DMS 273 treated with DMSO at 0.1 percent for 48 hours (cell line): ENCODE measurements at places on chromosomes 2 and 18.

- no peak for DNase-seq
These were observed 182.2 kb downstream of the ARHGAP15 start for GRCh38 chr2:143311426-143311825.

GRCh38 chr2:125471963-125472362, 1184.0 kb upstream of the GYPC start:
- no peak for DNase-seq

GRCh38 chr2:773256-774160, 96.3 kb upstream of the TMEM18 start:
- DNase-seq: no peak

DNA sequence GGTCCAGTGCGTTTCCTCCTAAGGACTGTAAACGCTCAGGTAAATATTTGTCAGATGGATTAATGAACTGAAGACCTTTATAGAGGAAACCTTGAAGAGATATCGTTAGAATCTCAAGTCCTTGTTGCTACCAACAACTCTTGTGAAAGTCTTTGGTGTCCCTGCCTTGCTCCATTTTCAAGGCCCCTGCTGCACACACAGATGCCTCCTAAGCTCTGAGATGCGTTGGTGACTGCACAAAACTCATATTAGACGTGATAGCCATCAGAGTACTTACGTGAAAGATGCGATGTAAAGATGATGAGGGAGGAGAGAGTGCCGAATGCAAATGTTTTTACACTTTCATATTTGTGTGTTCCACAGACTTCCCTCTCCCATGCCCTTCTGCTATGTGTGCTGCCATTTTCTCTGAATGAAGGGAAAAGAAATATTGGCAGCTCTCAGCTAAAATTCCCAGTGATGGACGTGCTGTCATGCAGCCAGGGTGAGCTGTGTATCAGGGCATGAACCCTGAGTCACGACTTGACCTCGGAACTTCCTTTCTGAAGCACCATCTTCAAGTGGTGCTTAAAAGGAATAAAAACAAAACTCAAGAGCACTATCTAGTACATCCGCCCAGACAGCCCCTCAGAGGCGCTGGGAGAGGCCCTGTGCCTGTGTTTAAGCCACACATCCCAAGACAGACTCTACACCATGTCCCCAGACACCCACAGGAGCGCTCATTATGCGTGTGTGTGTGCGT, 117.4 kb downstream of the FAM210A start:
- no peak for DNase-seq

- no peak for DNase-seq
These were observed 50.4 kb upstream of the AFF3 start for GRCh38 chr2:100192825-100193224.

DNA sequence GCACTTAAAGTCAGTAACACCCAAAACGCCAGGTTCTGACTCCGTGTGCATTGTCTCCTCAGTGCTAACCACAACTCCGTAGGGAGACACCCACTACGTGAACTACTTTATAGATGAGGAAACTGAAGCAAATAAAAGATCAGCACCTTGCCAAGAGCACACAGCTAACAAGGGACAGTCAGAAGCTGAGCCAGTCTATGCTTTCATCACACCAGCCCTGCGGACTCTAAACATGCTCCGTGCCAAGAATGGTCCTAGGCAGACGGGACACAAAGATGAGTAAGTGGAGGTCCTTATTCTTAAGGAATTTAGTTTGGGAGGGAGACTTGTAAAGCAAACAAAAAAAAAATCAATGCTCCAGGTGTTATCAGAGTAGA, 9.6 kb downstream of the MBOAT2 start:
- no peak for DNase-seq

DNA sequence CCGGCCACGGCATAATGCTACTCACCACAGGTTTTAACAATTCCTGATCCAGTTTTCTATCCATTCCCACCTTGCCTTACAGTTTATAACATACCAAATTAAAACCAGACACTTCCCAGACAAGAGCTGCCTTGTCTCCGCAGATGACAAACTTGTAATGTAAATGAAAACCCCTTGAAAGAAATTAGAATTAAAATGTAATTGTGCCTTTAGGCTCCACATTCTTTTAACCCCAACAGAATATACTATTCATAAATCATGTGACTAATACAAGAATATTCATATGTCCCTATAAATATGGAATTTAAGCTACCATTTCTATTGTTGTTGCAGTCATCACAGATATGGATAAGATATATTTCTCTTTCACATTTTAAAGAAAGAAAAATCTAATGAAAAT, 69.9 kb upstream of the ZBTB14 start:
- DNase-seq: no peak

DNA sequence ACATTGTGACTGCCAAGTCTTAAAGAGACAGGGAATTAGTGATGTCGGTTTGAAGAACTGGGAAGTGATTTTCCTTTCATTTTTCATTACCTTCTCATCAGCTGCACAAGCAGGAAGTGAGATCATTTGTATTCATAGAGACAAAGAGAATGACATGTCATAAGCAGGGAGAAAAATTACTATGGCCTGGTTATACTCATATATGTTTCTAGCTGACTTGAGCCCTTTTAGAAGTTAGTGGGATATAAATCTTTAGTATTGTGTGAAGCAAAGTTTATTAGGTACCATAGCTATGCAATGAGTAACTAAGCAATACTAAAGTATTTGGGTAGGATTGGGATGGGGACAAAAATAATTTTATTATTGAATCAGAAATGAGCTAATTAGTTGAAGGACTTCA, 284.1 kb downstream of the PID1 start:
- DNase-seq: no peak

GRCh38 chr2:238162846-238163441, 4.2 kb downstream of the ERFE start:
- DNase-seq: no peak

DNA sequence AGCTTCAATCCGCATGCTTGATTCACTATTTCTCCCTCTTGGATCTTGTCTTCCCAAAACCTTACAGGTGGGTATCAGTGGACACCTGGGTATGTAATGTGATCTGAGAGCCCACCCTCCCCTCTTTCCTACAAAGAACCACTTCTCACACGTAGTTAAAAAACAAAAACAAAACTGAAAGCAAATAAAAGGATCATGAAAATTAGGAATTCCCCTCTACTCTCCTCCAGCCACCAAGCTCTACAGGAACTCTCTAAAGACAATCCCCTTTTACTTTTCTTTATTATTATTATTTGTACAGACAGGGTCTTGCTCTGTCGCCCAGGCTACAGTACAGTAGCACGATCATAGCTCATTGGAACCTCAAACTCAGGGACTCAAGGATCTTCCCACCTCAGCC, 40.8 kb upstream of the MYO1B start:
- no peak for DNase-seq

DNA sequence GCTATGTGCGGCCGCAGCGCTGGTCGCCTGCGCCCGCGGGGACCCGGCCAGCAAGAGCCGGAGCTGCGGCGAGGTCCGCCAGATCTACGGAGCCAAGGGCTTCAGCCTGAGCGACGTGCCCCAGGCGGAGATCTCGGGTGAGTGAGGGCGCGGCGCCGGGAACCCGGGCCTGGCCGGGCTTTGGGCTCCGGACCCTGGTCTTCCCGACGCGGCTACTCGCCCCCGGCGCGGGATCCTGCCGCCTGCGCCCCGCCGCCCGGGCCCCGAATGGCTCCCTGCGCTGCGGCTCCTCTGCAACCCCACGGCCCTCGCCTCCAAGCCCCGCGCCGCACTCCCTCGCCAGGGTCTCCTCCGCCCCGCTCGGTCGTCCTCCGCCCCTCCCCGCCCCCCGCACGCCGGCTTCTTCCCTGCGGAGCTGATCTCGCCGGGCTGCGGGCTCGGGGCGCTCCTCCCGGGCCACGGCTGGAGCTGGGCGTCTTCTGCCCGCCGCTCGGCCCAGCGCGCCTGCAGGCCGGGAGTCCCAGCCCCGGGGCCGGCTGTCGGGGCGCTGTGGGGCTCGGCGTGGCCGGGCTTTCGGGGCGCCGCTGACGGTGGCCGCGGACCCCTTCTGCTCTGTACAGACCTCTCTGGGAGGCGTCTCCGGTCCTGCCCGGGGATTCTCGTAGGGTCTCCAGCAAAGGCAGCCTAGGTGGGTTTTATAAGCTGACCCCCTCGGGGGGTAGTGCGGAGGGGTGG, 652 bp downstream of the GPC1 start:
- DNase-seq: no peak

DNA sequence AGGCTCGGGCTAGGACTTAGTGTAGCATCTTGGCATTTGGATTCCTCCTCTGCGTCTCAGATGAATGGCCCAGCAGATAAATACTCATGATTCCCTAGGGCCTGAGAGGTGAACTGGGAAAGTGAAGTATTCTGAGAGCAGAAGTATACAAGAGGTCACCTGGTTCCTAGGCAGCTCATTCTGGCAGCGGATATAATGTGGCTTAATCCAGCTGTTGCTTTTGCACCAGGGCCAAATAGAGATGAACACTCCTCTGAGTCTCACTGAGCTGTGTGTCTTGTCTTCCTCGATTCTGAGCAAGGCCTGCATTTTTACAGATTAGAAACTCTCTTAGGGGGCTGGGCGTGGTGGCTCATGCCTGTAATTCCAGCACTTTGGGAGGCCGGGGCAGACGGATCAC, 196.1 kb downstream of the SLC4A3 start:
- no peak for DNase-seq

DNA sequence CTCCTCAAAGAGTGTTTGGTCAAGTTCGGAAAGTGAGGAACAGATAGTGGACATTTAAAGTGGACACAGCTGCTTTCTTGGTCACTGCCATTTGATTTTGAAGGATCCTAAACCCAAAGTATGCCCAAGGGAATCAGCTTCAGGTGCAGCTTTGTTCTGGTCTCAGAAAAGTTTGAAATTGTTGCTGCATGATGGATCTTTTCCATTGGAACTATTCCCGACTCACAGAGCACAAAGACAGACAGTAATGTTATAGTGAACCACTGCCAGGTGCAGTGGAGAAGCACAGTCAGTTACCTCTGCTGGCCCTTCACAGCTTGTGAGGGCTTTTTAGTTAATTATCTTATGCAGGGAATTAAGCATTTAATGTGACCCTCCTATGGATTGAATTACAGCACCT, 301.7 kb downstream of the PHLPP1 start:
- DNase-seq: no peak

DNA sequence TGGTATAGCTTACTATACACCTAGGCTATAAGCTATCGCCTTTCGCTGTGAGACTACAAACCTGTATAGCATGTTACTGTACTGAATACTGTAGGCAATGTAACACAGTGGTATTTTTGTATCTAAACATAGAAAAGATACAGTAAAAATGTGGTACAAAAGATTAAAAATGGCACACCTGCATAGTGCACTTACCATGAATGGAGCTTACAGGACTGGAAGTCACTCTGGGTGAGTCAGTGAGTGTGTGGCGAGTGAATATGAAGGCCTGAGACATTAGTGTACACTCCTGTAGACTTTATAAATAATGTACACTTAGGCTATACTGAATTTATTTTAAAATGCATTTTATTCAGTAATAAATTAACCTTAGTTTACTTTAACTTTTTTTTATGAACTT, 258.2 kb upstream of the SP5 start:
- no peak for DNase-seq

GRCh38 chr2:109402180-109402579, 211.6 kb downstream of the SEPTIN10 start:
- DNase-seq: no peak

DNA sequence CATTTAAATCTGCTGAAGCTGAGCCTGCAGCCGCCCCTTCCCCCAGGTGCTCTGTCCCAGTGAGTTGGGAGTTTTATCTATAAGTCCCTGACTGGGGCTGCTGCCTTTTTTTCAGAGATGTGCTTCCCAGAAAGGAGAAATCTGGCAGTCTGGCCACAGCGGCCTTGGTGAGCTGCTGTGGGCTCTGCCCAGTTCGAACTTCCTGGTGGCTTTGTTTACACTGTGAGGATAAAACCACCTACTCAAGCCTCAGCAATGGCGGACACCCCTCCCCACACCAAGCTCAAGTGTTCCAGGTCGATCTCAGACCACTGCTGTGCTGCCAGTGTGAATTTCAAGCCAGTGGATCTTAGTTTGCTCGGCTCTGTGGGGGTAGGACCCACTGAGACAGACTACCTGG, 97.3 kb downstream of the ACAA2 start:
- DNase-seq: no peak

GRCh38 chr2:37707393-37707792, 36.0 kb upstream of the CDC42EP3 start:
- no peak for DNase-seq

DNA sequence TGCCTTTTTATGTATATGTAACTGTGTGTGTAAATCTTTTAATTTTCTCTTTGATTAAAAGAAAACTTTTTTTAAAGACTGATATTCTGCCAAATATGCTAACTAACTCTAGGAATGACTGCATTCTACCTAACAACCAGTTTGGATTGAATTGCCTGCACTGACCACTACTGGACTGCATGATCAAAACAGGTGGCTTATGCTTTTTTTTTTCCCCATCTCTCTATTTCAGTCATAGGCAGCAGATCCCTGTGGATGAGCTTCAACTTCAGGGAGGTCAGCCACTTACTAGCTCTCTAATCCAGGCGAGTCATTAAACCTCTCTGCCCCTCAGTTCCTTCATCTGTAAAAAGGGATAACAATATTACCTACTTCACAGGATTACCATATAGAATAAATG, 138.6 kb upstream of the SERTAD2 start:
- DNase-seq: no peak

DNA sequence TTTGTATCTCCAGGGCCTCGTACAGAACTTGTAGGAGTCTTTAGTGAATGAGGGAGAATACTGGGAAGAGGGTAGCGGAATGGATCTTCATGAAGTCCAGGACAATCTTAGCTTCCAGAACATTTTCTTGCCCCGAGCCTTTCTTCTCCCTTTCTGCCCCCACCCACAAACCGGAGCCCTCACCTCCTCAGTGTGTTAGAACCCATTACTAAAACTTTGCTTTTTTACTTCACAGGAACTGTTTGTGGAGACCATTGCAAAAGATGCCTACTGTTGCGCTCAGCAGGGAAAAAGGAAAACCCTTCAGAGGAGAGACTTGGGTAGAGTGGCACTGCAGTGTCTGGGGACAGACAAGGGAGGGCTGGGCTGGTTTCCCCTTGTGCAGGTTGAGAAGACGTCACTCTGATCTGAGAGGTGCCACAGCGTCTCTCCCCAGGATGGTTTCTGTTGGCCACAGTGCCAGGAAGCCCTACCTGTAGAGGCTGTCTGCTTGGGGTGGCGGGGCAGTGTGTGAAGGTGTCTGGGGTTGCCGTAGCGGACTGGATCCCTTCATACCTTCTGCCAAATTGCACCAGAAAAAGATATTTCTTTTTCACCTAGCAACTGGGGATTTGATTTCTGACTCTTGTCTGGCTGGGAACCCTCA, 786 bp downstream of the POLE4 start:
- DNase-seq: no peak
